ENCODE measurements at places on chromosomes 1 and 21. TPM values are rescaled to one million over a fixed set of nuclear protein-coding genes. Genes with fewer than 3 reads are reported as not detected.
A peak's percentile ranks its signal among the peaks of the same experiment; 100 is the strongest.

MARK1 gene
- 16.3 TPM for total RNA-seq

COL9A2 gene
- total RNA-seq, result 23.8 TPM

LCE1E gene
- not detected for total RNA-seq

RHOU gene
- total RNA-seq, result 17.6 TPM

AMY1C gene
- total RNA-seq, result not detected

DNA sequence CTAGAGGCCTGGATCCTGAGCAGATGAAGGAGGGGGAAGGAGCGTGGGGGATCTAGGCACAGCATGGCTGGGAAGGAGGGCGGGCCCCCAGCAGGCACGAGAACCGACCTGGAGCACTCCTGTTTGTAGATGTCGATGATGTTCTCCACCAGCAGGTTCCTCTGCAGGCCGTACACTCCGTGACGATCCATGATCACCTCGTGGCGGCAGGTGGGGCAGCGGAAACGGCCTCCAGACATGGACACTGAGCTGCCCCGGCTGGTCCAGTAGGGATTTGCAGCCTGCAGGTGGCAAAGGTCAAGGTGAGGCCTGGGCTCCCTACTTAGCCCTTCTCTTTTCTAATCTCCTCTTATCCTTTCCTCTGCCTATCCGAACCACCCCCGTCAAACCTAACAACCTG, 1.3 kb downstream of the TRIM63 start:
- DNase-seq, result no peak

DNA sequence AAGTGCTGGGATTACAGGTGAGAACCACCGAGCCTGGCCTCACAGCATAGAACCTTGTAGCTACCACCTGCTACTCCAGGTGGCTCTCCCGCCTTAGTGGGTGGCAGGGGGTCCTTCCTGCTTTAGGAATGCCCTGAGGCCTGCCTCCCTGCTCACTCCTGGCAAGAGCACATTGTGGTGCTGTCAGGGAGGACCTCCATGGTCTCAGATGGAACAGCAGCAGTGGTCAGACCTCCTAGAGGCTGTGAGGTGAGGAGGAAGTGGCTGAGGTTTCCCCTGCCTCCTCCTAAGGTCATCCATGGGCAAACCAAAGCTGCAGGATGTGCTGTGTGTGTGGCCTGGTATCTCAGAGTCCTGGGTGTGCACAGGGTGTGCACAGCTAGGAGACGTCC, 6.7 kb downstream of the SOX13 start:
- peak; percentile 54 for DNase-seq

- DNase-seq, result no peak
Measured at GRCh38 chr1:17719874-17720273, 35.3 kb upstream of the ACTL8 start.

GRCh38 chr1:203287109-203287893, 18.0 kb upstream of the BTG2 start:
- peak; percentile 66 for DNase-seq

DNA sequence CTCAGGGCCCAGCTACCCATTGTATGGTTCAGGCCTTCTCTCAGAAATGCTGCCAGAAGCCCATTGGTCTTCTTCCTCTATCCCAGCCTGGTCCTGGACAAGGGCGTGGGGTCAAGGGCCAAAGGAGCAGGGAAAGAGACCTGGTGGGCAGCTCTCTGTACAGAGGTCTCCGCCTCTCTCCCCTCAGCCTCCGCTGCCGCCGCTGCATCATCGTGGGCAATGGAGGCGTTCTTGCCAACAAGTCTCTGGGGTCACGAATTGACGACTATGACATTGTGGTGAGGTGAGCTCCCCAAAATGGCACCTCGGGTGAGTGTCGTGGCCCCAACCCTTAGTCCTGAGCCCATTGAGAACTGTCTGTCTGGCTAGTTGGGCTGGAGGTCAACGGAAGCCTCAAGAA, 34.6 kb upstream of the ARTN start:
- no peak for DNase-seq

GRCh38 chr1:179803918-179804317, 60.8 kb downstream of the FAM163A start:
- no peak for DNase-seq

GRCh38 chr1:244057474-244058385, 6.6 kb downstream of the ZBTB18 start:
- DNase-seq, result no peak

- DNase-seq, result no peak
Measured at GRCh38 chr1:220325306-220325995, 53.2 kb upstream of the RAB3GAP2 start.

- DNase-seq, result peak; percentile 86
Measured at GRCh38 chr1:1398677-1399186, 403 bp downstream of the CCNL2 start.

DNA sequence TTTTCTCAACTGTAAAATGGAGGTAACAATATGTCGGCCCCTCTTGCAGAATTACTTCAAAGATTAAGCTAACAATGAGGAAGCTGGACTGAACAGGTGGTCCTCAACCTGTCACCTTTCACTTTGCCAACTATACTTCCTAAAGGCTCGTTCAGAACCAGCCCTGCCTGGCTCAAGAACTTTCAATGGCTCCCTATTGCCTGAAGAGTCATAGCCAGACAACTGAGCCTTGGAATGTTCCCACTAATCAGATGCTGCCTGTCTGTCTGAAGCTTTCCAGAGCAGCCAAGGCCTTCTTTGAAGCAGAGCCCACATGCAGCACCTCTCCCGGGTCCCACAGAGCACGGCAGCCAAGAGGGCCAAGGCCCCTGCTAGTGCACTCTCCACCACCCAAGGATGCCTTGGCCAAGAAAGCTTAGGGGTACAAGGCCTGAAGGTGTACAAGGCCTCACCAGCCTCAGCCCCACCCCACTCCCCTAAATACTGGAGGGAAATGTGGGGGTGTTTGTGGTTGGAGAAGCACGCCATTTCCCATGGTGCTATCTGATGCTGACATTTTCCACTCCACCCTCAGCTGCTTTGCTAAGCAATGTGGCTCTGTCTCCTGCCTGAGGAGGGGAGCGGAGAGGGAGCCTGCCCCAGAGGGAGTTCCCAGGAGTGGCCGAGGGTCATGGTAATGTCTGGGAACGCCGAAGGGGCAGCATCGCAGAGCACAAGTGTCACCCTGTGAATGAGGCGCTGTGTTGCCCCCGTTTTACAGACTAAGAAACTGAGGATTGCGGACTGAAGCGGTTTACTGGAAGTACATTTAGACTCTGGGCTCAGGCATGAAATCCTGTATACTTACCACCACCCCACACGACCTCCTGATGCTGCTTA, 8.2 kb upstream of the LAPTM5 start:
- DNase-seq, result no peak
